Thoracic aorta (tissue), 2 donors: ENCODE measurements at places on chromosomes 5 and 9. TPM values are rescaled to one million over a fixed set of nuclear protein-coding genes. Genes with fewer than 3 reads are reported as not detected.

Gene NUTM2F
- total RNA-seq = not detected

Gene FSTL4
- total RNA-seq = not detected

Gene DIMT1
- total RNA-seq = 28.8 TPM

Gene SYNPO
- 191 TPM for total RNA-seq

Gene VDAC1
- total RNA-seq = 77.0 TPM

Gene UBE2QL1
- total RNA-seq = 3.2 TPM

Gene ARSI
- total RNA-seq = 4.3 TPM

Gene PCDHGA9
- total RNA-seq = 12.0 TPM

Gene QRFP
- total RNA-seq = not detected

Gene ADAMTSL1
- total RNA-seq = 61.4 TPM

Gene ARHGEF28
- 40.8 TPM for total RNA-seq

GRCh38 chr5:134142052-134142451, 27.6 kb downstream of the TCF7 start:
- H3K27ac ChIP-seq = no peak overlapping the region
- peaks cover 18% of the 10 kb centered on the region for H3K36me3 ChIP-seq
- no peak for DNase-seq
- no peaks in the 10 kb centered on the region for H3K4me1 ChIP-seq
- no peaks in the 10 kb centered on the region for H3K27me3 ChIP-seq
- H3K4me3 ChIP-seq = no peak overlapping the region

- no peaks in the 10 kb centered on the region for H3K27me3 ChIP-seq
- DNase-seq = no peak
- peak overlapping the region; percentile 53 for H3K27ac ChIP-seq
- no peaks in the 10 kb centered on the region for H3K36me3 ChIP-seq
Observed at GRCh38 chr5:52805615-52806014, 17.9 kb downstream of the ITGA1 start.

- H3K36me3 ChIP-seq = no peaks in the 10 kb centered on the region
- no peak overlapping the region for H3K27ac ChIP-seq
- no peaks in the 10 kb centered on the region for H3K4me1 ChIP-seq
- no peak overlapping the region for H3K4me3 ChIP-seq
- H3K27me3 ChIP-seq = no peaks in the 10 kb centered on the region
Observed at GRCh38 chr5:132064738-132065331, 4.4 kb downstream of the IL3 start.

GRCh38 chr5:43231977-43232376, 40.0 kb downstream of the NIM1K start:
- H3K36me3 ChIP-seq = no peaks in the 10 kb centered on the region
- H3K27me3 ChIP-seq = no peaks in the 10 kb centered on the region
- no peaks in the 10 kb centered on the region for H3K4me1 ChIP-seq
- H3K4me3 ChIP-seq = no peak overlapping the region
- H3K27ac ChIP-seq = no peak overlapping the region

DNA sequence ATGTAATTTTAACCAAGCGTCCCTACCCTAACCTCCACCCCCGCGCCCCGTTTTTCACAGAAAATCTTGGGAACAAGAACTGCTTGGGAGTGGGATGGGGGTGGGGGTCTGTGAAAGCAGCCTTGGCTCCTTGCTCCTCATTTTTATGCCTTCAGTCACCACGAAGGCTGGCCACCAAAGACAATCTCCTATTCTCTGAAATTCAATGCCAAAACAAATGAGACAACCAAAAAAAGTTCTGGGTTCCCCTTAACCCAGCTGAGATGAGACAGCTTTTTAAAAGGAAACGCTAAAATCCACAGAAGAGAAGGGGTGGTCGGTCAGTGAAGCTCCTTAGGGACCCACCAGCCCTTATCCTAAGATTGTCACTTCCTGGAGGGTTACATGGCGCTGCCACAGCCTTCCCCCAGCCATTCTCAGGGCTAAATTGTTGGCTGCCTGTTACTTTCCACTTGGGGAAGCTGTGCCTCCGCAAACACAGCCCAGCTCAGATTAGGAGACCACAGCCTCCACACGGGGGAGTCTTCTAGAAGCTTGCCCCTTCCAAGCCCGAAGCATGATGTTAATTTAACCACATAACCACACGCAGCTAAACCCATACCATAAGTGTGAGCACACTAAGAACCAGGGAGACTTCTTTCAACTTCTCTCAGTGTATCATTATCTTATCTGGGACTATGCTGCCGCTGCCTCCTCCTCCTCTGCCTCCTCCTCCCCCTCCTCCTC, 136.3 kb downstream of the FOXD1 start:
- peak overlapping the region; percentile 54 for H3K4me3 ChIP-seq
- no peaks in the 10 kb centered on the region for H3K36me3 ChIP-seq
- H3K27ac ChIP-seq = peak overlapping the region; percentile 66
- peaks cover 3% of the 10 kb centered on the region for H3K4me1 ChIP-seq

DNA sequence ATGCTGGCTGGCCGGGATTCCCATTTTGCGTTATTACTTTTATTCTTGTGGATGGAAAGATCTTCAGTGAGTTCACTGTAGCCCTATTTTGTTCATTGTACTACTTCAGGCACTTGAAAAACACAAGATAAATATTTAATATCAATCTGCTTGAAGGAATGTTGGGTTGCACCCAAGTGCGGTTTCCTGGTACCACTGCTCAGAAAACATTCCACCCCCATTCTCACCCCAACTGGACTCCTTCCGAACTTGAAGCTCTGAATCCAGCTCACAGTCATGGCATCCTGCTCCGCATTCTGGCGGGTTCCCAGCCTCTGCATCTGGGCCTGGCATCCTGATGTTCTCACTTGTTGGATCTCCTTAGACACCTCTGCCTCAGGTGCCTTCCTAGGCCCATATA, 103.2 kb downstream of the CFAP90 start:
- no peak overlapping the region for H3K27ac ChIP-seq
- no peak for DNase-seq
- H3K4me1 ChIP-seq = no peaks in the 10 kb centered on the region
- no peaks in the 10 kb centered on the region for H3K27me3 ChIP-seq
- H3K4me3 ChIP-seq = no peak overlapping the region

DNA sequence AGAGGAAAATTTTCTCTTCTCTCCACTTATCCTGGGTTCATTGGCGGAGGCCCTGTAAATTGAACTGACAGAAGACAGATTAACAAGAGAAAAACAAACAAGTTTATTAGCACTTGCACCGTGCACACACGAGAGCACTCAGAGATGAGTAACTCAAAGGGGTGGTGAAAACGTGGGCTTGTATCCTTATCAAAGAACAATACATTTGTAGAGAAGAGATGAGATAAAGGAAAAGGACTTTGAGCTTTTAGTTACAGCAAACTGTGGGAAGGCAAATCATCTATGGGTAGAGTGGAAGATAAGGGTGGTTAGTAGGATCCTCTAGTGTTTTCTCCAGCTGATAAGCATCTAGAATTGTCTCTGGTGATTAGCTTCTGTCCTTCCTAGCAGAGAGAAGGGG, 44.4 kb upstream of the ROR2 start:
- no peak overlapping the region for H3K4me3 ChIP-seq
- no peaks in the 10 kb centered on the region for H3K36me3 ChIP-seq
- no peaks in the 10 kb centered on the region for H3K27me3 ChIP-seq
- H3K27ac ChIP-seq = no peak overlapping the region

DNA sequence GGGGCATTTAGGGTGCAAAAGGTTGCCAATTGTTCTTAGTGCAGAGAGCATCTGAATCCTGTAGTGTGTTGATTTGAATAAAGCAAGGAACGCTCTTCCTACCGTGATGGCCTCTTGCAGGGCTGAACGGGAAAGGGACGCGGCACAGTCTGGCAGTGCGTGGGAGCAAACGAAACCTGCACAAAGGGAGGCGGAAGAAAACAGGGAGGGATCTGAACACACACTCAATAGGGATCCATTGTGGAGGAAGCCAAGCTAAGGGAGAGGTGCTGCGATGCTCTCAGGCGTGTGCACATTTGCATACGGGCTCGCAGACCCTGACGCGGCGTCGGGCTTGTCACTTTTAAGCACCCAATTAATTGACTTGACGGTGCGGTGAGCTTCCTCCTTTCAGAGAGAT, 414.0 kb upstream of the IRX1 start:
- no peak for DNase-seq
- no peaks in the 10 kb centered on the region for H3K4me1 ChIP-seq
- H3K4me3 ChIP-seq = no peak overlapping the region
- H3K27me3 ChIP-seq = no peaks in the 10 kb centered on the region
- no peaks in the 10 kb centered on the region for H3K36me3 ChIP-seq

DNA sequence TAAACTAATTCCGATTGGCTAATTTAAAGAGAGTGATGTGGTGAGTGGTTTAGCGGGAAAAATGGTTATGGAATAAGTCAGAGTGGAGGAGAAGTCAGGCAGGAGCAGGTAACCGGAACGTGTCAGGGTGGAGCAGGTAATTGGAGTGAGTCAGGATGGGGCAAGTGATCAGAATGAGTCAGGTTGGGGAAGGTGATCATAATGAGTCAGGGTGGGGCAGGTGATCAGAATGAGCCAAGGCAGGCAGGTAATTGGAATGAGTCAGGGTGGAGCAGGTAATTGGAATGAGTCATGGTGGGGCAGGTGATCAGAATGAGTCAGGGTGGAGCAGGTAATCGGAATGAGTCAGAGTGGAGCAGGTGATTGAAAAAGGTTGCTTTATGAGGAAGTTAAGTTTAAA, 101.4 kb downstream of the TMEM167A start:
- H3K27ac ChIP-seq = no peak overlapping the region
- H3K4me1 ChIP-seq = no peaks in the 10 kb centered on the region
- DNase-seq = no peak
- H3K36me3 ChIP-seq = no peaks in the 10 kb centered on the region
- H3K27me3 ChIP-seq = no peaks in the 10 kb centered on the region

- H3K27ac ChIP-seq = peak overlapping the region; percentile 75
- no peaks in the 10 kb centered on the region for H3K27me3 ChIP-seq
- DNase-seq = no peak
- H3K4me3 ChIP-seq = no peak overlapping the region
- no peaks in the 10 kb centered on the region for H3K36me3 ChIP-seq
Observed at GRCh38 chr5:119290161-119290569, 65.7 kb upstream of the TNFAIP8 start.

- DNase-seq = no peak
- no peaks in the 10 kb centered on the region for H3K4me1 ChIP-seq
- H3K4me3 ChIP-seq = no peak overlapping the region
- no peaks in the 10 kb centered on the region for H3K36me3 ChIP-seq
- no peaks in the 10 kb centered on the region for H3K27me3 ChIP-seq
Observed at GRCh38 chr5:159850160-159850559, 66.1 kb upstream of the ADRA1B start.

- no peak overlapping the region for H3K4me3 ChIP-seq
- DNase-seq = no peak
- no peaks in the 10 kb centered on the region for H3K36me3 ChIP-seq
- peak overlapping the region; percentile 90 for H3K27ac ChIP-seq
Observed at GRCh38 chr5:132265336-132266030, 8.0 kb downstream of the PDLIM4 start.

DNA sequence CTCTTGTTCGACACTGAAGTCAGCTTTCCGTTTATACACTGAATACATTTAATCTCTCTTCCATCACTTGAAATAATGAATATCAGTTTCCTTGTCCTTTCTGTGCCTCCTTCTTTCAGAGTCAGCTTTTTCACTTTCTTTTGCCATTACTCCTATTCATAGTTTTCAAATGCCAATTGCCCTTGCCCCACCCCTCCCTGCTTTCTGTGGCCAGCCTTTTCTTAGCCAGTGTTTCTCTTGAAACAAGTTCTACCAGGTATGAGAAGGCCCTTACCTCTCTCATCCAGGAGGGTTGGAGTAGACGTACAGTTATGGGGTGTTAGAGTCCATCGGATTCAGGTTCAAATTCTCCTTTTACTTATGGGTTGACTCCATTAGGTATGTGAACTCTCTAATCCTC, 574.7 kb upstream of the SEMA6A start:
- no peak for DNase-seq
- no peaks in the 10 kb centered on the region for H3K36me3 ChIP-seq
- H3K4me1 ChIP-seq = no peaks in the 10 kb centered on the region
- no peak overlapping the region for H3K4me3 ChIP-seq
- no peaks in the 10 kb centered on the region for H3K27me3 ChIP-seq
- no peak overlapping the region for H3K27ac ChIP-seq

DNA sequence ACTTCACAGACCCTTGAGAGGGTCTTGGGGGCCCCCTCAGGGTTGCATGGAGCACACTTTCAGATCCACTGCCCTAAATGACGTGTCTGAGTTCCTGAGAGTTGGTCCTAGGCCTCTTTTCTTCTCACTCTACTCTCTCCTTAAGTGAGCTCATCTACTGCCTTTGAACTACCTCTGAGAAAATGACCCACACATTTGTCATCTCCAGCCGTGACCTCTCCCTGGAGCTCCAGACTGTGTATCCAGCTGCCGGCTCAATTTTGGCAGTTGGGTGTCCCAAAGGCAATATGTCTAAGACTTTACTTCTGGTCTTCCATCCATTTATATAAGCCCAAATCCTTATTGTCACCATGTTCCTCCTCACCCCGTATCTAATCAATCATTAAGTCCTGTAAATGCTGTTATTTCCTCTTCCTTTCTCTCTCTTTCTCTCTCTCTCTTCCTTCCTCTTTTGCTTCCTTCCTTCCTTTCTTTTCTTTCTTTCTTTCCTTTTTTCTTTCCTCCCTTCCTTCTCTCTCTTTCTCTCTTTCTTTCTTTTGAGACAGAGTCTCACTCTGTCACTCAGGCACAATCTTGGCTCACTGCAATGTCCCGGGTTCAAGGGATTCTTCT, 51.2 kb upstream of the HSPA9 start:
- H3K27ac ChIP-seq = no peak overlapping the region
- H3K4me1 ChIP-seq = no peaks in the 10 kb centered on the region
- no peak overlapping the region for H3K4me3 ChIP-seq
- no peaks in the 10 kb centered on the region for H3K27me3 ChIP-seq

GRCh38 chr9:30250872-30251271, 2133.6 kb upstream of the ACO1 start:
- DNase-seq = no peak
- H3K4me1 ChIP-seq = no peaks in the 10 kb centered on the region
- no peaks in the 10 kb centered on the region for H3K27me3 ChIP-seq
- H3K27ac ChIP-seq = no peak overlapping the region
- H3K4me3 ChIP-seq = no peak overlapping the region

GRCh38 chr5:174922955-174923354, 198.6 kb downstream of the MSX2 start:
- no peak overlapping the region for H3K27ac ChIP-seq
- H3K27me3 ChIP-seq = no peaks in the 10 kb centered on the region
- DNase-seq = no peak
- no peaks in the 10 kb centered on the region for H3K4me1 ChIP-seq
- no peak overlapping the region for H3K4me3 ChIP-seq

- H3K4me3 ChIP-seq = no peak overlapping the region
- H3K36me3 ChIP-seq = no peaks in the 10 kb centered on the region
- H3K27ac ChIP-seq = peak overlapping the region; percentile 52
Observed at GRCh38 chr5:155954701-155955445, 372.1 kb upstream of the SGCD start.

DNA sequence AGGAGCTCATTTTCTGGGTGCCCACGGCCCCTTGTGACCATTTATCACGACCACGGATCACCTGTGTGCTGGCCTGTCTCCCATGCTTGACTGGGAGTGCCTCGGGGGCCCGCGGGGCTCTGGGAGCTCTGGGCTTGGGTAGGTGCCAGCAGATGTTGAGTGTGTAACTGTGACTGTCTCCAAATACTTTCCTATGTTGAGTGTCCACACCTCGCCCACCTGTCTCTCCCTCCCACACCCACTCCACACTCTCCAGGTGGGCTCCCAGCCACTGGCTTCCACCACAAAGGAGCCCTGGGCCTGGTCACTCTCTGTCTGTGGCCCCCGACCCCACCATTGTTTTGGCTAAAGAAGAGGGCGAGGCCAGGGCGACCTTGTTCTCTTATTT, 196.4 kb downstream of the CDK5RAP2 start:
- no peak overlapping the region for H3K27ac ChIP-seq
- peaks cover 10% of the 10 kb centered on the region for H3K4me1 ChIP-seq
- no peak for DNase-seq
- H3K4me3 ChIP-seq = no peak overlapping the region
- H3K36me3 ChIP-seq = no peaks in the 10 kb centered on the region

GRCh38 chr9:137459601-137460362, 648 bp upstream of the NSMF start:
- peaks cover 40% of the 10 kb centered on the region for H3K4me1 ChIP-seq
- H3K27ac ChIP-seq = peak overlapping the region; percentile 97
- DNase-seq = no peak
- H3K27me3 ChIP-seq = no peaks in the 10 kb centered on the region
- peak overlapping the region; percentile 97 for H3K4me3 ChIP-seq
